Fibroblast of skin of left biceps (primary cell): ENCODE measurements at places on chromosomes 2 and 18.

DNA sequence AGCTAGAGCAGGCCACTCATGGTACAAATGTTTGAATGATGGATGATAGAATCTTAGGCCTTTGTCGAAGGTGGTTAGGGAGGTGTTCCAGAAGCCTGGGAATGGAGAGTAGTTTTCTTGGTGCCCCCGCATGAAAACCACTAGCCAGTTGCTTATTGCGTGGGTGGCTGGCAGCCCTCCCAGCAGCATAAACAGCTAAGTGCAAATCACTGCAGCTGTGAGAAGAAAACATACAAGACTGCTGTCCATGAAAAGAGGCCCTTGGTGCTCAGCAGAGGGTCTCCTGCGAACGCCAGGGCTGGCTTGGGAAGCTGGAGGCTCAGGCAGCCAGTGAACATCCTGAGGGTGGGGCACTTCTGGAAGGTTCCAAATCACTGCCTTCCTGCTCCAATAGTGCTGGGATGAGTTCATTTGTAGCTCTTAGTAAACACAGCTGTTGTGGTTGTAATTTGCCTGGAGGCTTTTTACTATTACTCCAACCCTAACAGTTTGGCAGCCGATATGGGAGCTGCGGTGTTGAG is 118.8 kb downstream of the MGAT5 start:
- peak; percentile 37 for DNase-seq

DNA sequence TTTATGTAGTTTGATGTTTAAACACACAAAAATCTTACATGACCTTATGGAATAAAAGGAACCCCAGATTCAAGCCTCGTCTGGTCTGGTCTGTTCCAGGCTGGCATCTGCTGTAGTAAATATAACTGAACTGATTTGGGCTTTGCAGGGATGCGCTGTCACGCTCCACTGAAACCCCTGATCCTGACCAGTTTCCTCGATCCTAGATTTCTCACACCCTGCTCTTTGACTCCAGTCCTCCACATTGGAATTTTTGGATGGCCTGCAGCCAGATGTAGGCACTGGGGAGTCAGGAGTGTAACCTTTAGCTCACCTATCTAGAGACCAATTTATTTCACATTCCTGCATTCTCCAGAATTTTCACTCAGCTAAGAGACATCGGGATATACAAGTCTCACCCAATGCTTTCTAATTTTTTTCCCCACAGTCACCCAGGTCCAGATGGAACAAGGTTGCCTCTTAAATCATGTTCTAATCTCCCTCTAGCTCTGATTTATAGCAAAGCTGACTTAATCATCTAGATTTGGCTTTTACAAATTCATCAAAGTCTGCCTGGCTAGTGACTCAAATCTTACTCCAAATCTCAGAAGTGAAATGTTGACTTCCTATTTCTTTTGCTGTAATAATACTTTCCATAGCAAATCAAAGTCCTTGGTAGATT is 219.6 kb downstream of the CD226 start:
- peak; percentile 1 for DNase-seq

DNA sequence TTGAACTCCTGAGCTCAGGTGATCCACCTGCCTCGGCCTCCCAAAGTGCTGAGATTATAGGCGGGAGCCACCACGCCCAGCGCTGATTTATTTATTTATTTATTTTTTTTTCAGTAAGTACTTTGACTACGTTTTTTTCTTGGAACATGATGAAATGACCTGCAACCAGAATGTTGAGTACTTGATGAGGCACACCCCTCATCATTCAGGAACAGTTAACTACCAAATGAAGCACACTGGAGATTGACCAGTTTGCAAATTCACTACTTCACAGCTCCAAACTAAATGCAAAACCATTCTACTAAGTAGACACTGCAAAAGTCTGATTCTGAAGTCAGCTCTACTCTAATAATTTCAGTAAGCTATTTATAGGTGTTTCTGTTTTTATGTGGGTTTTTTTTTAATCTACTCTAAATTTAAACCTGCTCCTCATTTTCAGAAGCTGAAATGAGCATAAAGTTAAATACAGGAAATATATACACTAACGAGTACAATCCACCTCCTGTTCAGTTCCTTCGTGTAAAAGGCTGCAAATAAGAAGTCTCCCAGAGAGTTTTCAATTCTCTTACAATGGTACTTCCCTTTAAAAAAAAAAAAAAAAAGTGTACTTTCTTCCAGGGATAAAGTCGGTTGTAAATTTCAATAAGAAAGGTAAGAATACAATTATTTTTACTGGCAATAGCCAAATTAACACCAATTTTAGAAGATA is 1.4 kb downstream of the GFPT1 start:
- peak; percentile 31 for DNase-seq

- no peak for DNase-seq
Measured at GRCh38 chr18:36295880-36296301, 1.6 kb upstream of the FHOD3 start.

- DNase-seq = peak; percentile 50
Measured at GRCh38 chr2:204753841-204754240, 208.6 kb downstream of the PARD3B start.

DNA sequence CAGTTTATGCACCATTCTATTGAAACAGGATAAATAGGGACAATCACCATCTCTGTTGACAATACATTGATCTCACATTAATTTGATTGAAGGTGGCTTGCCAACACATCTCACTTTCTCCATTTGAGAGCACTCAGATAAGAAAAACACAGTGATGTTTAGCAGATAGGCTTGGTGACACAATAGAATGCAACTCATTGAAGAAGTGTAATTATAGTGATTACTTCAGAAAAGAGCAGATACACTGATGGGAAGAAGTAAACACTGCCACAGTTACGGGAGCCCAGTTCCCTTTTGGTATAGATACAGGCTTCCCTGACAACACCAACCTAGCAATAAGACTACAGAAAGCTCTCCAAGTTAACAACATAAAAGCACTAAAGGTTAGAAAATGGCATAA is 89.1 kb downstream of the FIGN start:
- no peak for DNase-seq

DNA sequence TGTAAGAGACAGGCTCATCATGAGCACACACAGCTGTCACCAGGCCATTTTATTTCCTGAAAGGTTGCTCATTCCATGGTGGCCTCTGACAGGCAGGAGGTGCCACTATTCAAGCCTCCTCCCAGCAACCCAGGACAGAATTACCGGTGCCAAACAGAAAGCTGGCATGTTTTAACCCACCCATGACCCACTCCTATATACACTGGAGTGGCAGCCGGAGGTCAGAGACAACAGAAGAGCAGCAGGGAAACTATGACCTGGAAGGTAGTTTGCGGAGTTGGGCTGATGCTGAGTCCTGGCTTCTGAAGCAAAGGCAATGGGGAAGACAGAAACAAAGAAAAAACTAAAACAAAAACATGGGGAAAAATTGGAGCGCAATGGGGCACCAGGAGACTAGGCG is 2.3 kb downstream of the RFTN2 start:
- DNase-seq = no peak

- DNase-seq = no peak
Measured at GRCh38 chr2:132760971-132761370, 91.0 kb upstream of the LYPD1 start.

DNA sequence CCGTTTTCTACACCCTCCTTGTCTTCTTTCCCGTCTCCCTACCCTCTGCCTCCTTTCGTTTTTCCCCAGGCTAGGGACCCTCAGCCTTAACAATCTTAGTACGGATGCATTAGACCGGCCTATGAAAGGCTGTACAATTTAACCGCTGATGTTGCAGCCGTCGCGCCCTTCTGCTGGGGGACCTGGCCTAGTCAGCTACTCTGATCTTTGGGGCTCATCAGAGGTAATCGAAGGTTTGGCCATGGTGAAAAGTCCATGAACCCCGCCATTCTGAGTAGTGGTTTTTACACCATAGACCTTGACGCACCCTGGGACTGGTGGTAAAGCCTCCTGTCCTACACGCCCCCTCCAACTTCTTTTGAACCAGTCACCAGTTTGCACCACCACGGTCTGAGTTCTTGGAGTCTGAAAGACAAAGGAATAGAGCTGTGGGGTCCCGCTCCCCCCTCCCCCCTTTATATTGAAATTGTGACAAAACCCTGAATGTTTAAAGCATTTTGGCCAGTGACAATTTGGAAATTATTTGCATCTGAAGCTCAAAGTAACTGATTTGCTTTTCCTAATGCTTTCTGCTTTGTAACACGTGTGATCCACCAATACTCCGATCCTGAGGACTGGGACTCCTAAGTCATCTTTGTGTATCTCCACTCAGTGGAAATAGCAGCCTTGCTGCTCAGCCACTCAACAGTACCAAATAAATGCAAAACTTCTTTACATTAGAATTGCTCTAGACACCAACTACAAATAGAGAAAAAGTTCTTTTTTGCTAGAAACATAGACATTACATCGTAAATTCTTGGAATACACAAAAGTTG is 642 bp upstream of the SRSF7 start:
- no peak for DNase-seq

GRCh38 chr2:207479198-207479785 is 50.5 kb upstream of the CREB1 start:
- no peak for DNase-seq

GRCh38 chr2:11976073-11976472 is 229.6 kb downstream of the LPIN1 start:
- DNase-seq = no peak

GRCh38 chr2:232137356-232138147 is 176.0 kb downstream of the DIS3L2 start:
- no peak for DNase-seq

GRCh38 chr2:193549661-193550060 is 1354.9 kb upstream of the TMEFF2 start:
- DNase-seq = no peak

GRCh38 chr2:133982256-133982655 is 271.6 kb upstream of the MGAT5 start:
- no peak for DNase-seq

DNA sequence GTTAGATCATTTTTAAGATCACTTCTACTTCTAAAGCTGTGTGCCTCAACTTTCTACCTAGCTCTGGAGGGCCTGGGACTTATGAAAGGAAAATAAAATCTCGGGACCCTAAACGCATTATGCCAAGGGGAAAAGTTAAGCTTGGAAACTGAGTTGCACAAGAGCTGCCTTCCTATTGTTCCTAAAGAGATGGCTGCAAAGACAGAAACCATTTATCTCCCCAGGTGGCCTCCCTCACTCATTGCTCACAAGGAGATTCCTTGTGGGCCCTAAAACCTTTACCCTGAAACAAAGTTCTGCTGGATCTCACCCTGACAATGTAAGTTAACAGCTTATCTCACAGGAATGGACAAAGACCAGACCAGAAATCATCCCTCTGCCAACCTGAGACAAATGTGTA is 26.8 kb downstream of the TUBB6 start:
- DNase-seq = no peak

DNA sequence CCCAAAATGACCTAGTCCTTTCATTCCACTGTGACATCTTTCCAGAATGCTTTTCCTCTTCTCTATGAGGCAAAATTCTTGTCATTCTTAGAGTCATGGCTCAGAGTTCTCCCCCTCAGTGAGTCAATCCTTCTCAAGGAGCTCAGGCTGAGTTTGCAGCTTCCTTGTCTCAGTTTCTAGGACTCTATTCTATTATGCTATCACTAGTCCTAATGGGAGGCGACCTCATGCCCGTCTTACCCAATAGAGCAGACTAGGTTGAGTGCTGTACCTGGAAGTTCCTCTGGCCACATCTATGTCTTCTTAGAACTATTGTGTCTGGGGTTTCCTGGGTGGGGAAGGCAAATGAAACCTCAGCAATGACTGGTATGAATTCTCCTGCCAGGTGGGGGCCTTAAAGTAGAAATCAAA is 51.5 kb downstream of the HAUS1 start:
- DNase-seq = peak; percentile 77

DNA sequence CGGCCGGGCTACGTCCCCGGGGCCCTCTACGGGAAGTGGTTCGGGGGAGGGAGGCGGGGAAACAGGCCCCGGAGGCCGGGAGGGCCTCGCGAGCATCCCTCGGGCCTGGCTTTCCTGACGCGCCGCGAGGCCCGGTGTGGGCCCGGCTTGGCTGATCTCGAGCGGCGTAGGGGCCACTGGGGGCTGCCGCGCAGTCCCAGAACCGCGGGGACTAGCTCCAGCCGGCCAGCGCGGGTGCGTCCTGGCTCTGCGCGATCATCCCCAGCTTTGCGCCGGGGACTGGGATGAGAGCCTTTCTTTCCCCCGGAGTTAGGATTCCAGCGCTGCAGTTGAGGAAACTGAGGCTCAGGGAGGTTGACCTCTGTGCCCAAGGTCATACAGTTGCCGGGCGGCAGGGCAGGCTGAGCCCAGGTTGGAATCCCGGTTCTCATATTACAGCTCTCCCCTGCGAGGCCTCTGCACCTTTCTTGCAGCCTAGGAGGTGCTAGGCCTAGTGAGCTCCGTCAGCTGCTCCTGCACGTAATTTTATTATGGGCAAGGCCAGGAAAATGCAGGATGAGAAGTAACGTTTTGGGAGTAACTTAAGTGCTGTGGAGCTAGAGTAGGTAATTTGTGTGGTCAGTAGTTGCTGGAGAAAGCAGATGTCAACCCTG is 501 bp downstream of the LPIN1 start:
- DNase-seq = no peak

DNA sequence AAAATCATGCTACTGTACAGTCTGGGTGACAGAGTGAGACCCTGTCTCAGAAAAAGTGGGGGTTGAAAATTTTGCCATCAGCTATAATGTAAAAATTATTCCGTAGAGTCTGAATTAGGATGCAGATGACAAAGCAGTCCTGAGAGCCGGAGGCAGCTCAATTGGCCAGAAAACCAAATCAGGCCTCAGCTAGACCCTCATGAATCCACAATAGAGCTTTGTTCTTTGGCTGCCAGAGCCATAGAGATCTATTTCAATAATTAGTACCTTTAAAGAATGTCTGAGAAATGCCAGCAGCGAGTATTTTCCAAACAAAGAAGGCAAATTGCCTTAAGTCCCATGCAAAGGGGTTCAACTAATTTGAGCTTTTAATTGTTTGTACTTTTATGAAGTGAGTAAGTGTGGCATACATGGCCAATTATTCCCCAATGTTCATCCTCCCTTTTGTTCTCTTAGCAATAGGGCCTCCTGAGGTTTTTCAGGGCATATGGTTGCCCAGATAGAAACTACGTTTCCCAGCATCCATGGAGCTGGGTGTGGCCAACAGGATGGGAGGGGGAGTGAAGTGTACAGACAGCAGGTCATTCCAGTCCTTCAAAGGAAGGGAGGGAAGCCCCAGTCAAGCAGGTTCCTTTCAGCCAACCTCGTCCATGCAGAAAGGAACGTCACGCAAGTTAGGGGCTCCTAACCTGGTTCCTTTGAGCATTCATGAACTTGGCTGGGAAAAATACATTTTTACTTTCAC is 211.3 kb upstream of the APCDD1 start:
- DNase-seq = no peak

DNA sequence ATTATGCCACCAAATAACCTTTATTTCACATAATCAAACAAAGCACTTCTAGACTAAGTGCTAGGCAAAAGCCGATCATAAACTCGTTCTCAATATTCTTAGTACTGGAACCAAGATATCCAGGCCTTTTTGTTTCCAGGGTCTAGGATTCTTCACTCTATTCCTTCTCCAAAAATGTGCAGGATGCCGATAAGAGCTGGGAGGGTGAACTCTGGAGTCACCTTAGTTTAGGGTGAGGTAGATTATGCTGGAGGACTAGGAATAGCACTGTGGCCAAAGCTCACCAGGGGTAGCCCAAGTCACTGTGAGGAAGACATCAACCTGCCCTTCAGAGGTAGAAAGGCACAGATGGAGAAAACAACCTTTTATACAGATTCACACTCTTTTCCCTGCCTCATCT is 37.3 kb downstream of the LONRF2 start:
- no peak for DNase-seq
